ENCODE measurements at places on chromosomes 7 and 10.

DNA sequence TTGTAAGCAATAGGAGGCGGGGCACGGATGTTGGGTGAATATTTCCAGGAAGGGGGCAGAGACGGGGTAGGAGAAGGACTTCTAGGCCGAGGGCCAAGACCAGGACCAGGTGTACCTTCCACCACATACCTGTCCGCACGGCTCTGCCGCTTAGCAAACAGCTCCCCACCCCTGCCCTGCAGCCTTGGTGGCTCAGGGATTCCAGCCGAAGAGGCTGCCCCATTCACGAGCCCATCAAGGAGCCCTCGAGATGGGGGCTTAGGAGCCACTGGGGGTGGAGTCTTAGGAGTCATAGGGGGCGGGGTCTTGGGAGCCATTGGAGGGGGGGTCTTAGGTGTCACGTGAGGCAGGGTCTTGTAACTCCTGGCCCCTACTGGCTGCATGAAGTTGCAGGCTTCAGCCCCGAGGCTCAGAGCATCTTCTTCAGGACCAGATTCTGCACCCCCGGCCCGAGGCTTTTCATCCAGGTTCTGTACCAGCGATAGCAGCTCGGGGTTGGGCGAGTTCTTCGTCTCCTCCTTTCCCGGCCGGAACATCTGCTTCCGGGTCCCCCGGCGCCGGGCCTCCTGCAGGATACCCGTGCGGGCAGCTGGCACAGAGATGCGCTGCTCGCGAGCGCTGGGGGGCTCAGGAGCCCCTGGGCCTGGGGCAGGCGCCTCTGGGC lies 6.1 kb upstream of the MYOZ1 start:
- DNase-seq = peak; percentile 3

DNA sequence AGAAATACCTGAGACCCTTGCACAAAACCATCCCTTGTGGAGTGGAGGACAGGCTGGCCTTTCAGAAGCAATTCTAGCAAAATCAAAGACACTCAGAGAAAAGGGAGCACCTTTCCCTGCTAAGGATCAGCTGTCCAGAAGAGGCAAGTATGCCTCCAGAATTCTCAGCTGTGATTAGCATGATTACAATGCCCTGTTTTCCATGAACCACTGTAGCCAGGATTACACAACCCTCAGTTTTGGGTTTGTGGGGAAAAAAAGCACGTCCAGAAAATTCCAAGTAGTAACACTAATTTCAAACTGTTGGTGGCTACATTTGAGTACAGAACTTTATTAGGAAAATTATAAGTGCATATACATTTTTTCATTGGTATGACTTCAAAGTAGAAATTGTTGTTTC lies 15.0 kb downstream of the CXCL12 start:
- no peak for DNase-seq

- no peak for DNase-seq
Measured at GRCh38 chr10:34815185-34816084, at the start of gene PARD3. PARD3 (minus strand) TSS chr10:34815296; CDS start chr10:34814995, 301 bp downstream.

DNA sequence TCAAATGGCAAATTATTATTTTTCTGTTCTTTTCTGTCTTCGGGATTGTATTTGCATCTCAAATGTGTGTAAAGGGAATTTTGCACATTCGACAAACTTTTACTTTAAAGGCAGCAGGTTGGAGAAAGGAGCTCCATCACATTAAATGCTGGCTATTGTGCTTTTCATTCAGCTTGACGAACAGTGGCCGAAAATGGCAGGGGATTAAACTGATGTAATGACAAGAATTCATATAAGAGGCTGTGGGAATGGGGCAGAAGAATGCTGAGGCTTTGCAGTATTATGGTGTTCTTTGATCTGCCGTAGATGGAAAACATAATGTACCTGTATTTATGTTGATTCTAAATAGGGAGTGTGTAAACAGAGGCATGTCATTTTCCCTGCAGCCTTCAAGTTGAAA lies 376.0 kb downstream of the LRMDA start:
- no peak for DNase-seq

DNA sequence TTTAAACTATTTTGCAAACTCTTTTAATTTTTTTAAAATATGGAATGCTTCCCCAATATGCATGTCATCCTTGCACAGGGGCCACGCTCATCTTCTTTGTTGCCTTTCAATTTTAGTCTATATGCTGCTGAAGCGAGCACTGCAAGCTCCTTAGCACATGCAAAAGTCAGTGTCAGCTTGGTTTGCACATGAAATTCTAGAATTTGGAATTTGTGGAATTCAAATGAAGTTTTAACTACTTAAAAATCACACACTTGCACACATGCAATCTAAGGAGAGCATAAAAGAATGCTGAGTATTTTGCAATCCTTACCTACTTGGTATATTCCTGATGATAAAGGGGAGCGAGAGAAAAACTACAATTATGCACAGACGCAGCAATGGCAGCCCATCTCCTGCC lies 78.3 kb upstream of the ATP6V0A4 start:
- no peak for DNase-seq

- no peak for DNase-seq
Measured at GRCh38 chr7:17195576-17195975, 102.9 kb upstream of the AHR start.

All from stimulated activated CD8-positive, alpha-beta memory T cell treated with anti-CD3 and anti-CD28 coated beads, Interleukin-15, amount 100 ng/mL, for 24 hours (primary cell).